Natural killer cell treated with Interleukin-12 subunit alpha and Interleukin-12 subunit beta and Interleukin-15 and Interleukin-18, amount 100 ng/mL, for 72 hours (primary cell): ENCODE measurements at places on chromosomes 3 and 15. TPM values are rescaled to one million over a fixed set of nuclear protein-coding genes. Genes with fewer than 3 reads are reported as not detected.

Gene LIPC
- total RNA-seq: 0.69 TPM

Gene DUOX2
- total RNA-seq: 0.19 TPM

Gene GOLGA8G
- not detected for total RNA-seq

Gene VIPR1
- 0.69 TPM for total RNA-seq

Gene FBXW12
- not detected for total RNA-seq

Gene PRTG
- total RNA-seq: not detected

Gene KBTBD13
- not detected for total RNA-seq

Gene PLCH1
- 0.17 TPM for total RNA-seq

Gene TOPBP1
- total RNA-seq: 106 TPM

Gene USP13
- 14.0 TPM for total RNA-seq

Gene C3orf18
- total RNA-seq: 5.1 TPM

Gene NPAP1
- total RNA-seq: not detected

Gene TPRA1
- total RNA-seq: 29.4 TPM

Gene PCNP
- total RNA-seq: 132 TPM
